PC-9 (cell line): ENCODE measurements at places on chromosomes 11 and 22. TPM values are rescaled to one million over a fixed set of nuclear protein-coding genes. Genes with fewer than 3 reads are reported as not detected.

DNA sequence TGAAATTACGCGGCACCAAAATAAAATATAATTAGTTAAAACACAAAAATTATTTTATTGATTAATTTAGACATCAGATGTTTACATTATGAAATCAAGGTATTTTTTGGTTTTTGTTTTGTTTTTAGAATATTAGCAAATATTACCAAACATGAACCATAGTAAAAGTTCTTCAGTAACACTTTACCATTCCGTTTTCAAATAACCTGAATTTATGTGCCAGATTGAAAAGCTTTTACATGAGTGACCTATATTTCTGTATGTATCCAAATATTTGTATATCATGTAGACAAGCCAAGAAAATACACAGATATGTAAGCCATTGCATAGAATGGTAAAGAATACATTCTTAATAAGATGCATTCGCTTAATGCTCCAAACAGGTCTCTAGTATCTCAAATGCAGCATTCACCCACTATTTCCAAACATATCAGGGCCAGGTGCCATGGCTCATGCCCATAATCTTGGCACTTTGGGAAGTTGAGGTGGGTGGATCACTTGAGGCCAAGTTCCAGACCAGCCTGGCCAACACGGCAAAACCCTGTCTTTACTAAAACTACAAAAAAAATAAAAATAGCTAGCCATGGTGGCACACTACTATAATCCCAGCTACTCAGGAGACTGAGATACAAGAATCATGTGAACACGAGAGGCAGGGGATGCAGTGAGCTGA lies 102.4 kb upstream of the SERPIND1 start:
- H3K36me3 ChIP-seq, result no peaks in the 10 kb centered on the region
- H3K27ac ChIP-seq, result no peak overlapping the region
- no peaks in the 10 kb centered on the region for H3K27me3 ChIP-seq

DNA sequence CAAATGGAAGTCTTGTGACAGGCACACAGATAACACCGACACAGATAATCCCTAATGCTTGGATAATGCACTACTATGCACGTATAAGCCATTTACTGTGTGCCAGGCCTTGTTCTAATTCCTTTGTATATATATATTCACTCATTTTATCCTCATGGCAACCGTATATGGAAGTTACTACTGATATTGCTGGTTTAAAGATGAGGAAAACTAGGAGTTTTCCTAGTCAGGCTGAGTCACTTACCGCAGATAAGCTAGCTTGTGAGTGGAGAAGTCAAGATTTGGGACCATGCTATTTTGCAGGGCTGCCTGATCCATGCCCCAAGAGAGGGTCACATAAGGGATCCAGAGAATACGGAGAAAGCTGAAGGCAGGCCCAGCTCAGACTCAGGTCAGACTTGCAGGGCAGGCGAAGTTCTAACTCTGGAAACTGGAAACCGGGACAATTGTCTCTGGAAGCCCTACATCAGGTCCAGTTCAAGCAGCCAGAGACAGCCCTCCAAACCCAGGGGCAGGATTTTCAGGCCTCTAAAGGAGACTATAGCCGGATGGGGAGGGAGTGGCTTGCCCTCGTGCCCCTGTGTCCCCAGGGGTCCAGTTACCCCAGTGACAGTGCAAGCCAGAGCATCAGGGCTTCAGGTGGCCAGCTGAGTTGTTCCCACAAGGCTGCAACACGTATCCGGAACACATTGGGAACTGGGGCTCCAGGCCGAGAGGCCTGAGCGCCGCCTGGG lies 534.8 kb downstream of the INSC start:
- H3K27ac ChIP-seq, result no peak overlapping the region
- H3K4me3 ChIP-seq, result no peak overlapping the region
- DNase-seq, result no peak
- no peaks in the 10 kb centered on the region for H3K27me3 ChIP-seq

- H3K4me1 ChIP-seq, result peaks cover 35% of the 10 kb centered on the region
- no peaks in the 10 kb centered on the region for H3K36me3 ChIP-seq
- no peak overlapping the region for H3K27ac ChIP-seq
- no peak for DNase-seq
- peaks cover 52% of the 10 kb centered on the region for H3K27me3 ChIP-seq
- no peak overlapping the region for H3K4me3 ChIP-seq
Measured at GRCh38 chr11:77505956-77506355, 32.1 kb upstream of the PAK1 start.

DNA sequence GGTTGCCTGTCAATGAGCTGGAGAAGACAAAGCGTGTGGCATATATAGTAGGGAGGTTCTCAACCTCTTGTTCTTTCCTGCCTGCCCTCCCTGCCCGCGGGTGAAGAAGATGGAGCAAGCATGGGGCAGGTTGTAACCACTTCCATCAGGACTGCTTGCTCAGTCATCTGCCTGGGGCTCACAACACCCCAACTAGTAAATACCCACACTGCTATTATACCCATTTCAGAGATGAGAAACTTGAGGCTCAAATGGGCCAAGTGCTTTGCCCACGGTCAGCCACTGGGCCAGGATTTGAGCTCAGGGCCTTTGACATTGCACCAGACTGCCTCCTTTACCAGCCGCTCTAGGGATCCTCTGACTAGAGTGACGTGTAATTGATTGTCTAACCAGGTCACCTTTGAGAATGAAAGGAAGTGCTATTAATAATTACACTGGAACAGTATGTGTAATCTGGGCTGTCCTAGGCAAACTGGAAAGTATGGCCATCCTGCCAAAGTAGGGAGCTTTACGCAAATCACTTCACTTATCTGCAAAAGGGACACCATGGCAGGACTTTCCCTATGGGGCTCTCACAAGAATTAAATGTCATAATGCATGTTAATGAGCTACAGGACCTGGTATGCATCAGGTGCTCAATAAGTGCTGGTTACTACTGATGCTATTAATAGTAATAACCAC lies 2.8 kb upstream of the CDC42EP1 start:
- no peaks in the 10 kb centered on the region for H3K36me3 ChIP-seq
- no peak for DNase-seq
- H3K27me3 ChIP-seq, result no peaks in the 10 kb centered on the region
- H3K4me3 ChIP-seq, result no peak overlapping the region

DNA sequence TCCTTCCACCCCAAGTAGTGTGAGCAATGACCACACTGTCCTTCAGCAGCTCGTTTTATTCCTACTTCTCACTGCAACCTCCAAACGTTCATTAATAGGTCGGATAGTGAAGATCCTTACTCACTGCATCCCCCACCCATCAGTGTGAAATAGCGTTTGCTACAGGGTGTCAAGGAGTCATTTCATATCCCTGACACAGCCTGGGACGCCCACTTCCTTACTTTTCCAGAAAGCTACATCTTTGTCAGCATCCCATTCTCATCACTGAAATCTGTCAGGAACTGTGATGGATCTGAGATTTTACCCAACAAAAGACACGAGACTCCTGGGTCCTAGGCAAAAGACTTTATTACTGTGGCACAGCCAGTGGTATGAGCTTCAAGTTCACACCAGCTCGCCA lies 592.4 kb downstream of the NTM start:
- DNase-seq, result no peak
- H3K4me1 ChIP-seq, result no peaks in the 10 kb centered on the region

DNA sequence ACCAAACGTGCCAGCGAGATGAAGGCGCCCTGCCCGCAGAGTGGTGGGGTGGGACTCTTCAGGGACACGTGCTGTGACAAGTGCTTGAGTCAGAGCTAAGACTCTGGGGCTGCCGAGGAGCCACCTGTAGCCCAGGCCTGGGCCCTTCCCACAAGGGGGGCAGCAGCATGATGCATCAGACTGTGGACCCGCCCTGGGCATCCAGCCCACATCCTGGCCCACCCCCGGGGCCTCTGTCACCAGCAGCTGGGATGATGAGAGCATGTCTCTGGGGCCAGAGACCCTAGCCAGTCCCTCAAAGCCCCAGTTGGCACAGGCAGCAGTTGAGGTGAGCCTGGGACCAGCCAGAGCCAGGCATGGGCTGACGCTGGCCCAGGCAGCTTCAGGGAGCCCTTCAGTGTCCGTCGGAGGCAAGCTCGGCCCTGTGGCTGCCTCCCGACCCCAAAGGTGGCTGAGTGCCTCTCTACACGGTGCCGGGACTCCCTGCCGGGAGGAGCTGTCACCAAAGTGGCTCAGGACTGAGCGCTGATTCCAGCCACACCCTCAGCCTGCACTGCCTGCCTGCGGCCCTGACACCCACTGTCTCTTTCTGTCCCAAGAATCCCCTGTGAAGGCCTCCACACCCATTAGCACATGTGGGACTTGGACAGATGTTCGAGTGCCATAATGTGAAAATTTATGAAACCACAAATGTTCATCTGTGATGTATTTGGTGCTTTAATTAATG lies 41.3 kb downstream of the CDKN1C start:
- H3K27me3 ChIP-seq, result no peaks in the 10 kb centered on the region
- H3K4me1 ChIP-seq, result no peaks in the 10 kb centered on the region
- no peak overlapping the region for H3K27ac ChIP-seq
- DNase-seq, result peak; percentile 42
- no peak overlapping the region for H3K4me3 ChIP-seq

DNA sequence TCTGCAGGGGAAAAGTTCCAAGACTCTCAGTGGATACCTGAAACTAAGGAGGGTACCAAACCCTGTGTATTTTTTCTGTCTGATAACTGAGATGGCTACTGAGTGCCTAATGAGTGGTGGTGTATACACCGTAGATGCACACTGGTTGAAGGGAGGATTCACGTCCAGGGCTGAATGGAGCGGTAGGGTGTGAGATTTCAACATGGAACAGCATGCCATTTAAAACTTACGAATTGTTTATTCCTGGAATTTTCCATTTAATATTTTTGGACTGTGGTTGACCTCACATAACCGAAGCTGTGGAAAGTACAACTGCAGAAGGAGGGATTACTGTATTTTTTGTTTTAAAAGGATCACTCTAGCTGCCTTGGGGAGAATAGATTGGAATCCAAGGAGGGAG lies 322.5 kb upstream of the SORL1-AS1 start:
- H3K4me3 ChIP-seq, result no peak overlapping the region
- H3K4me1 ChIP-seq, result no peaks in the 10 kb centered on the region
- no peak overlapping the region for H3K27ac ChIP-seq
- DNase-seq, result no peak
- peaks cover 15% of the 10 kb centered on the region; the same call in 1 of the 2 replicates for H3K27me3 ChIP-seq

DNA sequence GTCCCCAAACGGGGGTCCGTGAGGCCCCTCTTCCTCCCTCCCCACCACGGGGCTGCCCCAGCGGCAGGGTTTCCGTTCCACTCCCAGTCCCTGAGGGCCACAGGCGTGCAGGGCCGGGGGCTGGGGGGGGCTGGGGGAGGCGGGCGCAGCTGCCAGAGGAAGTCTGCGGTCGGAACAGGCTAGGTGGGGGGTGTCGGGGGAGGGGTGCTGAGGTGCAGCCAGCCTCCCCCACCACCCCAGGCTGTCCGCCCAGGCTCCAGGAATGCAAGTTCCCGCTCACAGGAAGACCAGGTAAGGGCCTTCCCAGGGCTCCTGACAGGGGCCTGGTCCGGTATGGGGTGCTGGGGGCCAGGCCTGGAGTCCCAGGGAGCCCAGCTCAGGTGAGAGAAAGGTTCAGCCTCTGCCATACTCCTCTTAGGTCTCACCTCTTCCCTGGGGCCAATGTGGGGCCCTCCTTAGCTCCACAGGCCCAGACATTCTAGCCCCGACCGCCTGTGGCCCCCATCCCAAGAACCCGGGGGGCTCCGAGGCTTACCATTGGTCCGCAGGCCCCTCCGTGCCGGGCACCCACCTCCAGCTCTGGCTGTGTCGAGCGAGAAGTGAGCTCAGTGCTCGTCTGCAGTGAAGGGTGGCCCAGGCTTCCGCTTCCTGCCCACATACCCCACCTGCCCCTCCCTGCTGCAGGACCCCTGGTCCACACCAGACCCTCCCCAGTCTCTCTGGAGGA lies at the start of gene PTPRCAP:
Gene PTPRCAP, minus strand, starts transcription at position 601 of the 727 bp plus-strand sequence. Its CDS starts 63 bp downstream, at position 538.
- peaks cover 10% of the 10 kb centered on the region; the same call in 1 of the 2 replicates for H3K4me1 ChIP-seq
- no peak within 1 kb of the TSS for H3K4me3 ChIP-seq
- no peaks in the 10 kb centered on the region; the same call in none of the 2 replicates for H3K36me3 ChIP-seq

DNA sequence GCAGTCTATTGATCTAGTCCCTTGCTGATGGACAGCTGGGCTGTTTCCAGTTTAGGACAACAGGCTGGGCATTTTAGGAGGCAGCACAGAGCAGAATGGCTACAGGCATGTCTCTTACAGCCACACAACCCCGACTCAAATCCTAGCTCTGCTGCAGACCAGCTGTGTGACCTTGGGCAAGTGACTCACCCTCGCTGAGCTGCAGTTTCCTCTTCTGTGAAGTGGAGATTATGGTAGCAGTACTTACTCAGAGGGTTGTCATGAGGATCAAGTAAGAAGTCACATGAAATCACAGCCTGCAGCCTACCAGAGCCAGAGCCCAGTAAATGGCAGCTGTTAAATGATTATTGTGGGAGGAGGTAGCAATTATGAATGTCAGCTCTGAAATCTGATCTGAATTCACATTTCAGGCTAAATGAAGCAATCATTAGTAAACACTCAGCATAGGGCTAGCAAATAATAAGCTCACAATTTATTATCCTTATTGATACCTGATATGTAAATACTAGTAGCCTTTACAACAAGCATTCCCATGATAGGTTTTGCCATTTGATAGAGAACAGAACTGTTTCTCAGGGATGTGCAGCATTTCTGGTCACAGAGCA lies 58.9 kb downstream of the MYEOV start:
- H3K4me3 ChIP-seq, result no peak overlapping the region
- DNase-seq, result peak; percentile 91
- peaks cover 51% of the 10 kb centered on the region for H3K4me1 ChIP-seq
- peaks cover 55% of the 10 kb centered on the region for H3K36me3 ChIP-seq
- H3K27ac ChIP-seq, result peak overlapping the region; percentile 73
- H3K27me3 ChIP-seq, result no peaks in the 10 kb centered on the region

GRCh38 chr11:62592989-62593421 lies 1.7 kb upstream of the TUT1 start:
- no peak for DNase-seq
- H3K36me3 ChIP-seq, result peaks cover 16% of the 10 kb centered on the region
- peaks cover 29% of the 10 kb centered on the region for H3K4me1 ChIP-seq
- no peak overlapping the region for H3K4me3 ChIP-seq
- H3K27ac ChIP-seq, result peak overlapping the region; percentile 56; the same call in 1 of the 2 replicates

GRCh38 chr22:37187891-37188761 lies at the start of gene C1QTNF6:
Gene C1QTNF6 (minus strand): TSS chr22:37188247. CDS start chr22:37188213, 34 bp downstream.
- DNase-seq, result peak; percentile 85
- H3K27me3 ChIP-seq, result no peaks in the 10 kb centered on the region
- peak within 1 kb of the TSS; percentile 65 for H3K4me3 ChIP-seq
- peaks cover 70% of the 10 kb centered on the region for H3K4me1 ChIP-seq
- H3K27ac ChIP-seq, result peak within 1 kb of the TSS; percentile 94
- no peaks in the 10 kb centered on the region; the same call in 1 of the 2 replicates for H3K36me3 ChIP-seq

- no peaks in the 10 kb centered on the region for H3K4me1 ChIP-seq
- no peaks in the 10 kb centered on the region for H3K36me3 ChIP-seq
- no peak overlapping the region for H3K4me3 ChIP-seq
- H3K27ac ChIP-seq, result no peak overlapping the region
- DNase-seq, result no peak
- H3K27me3 ChIP-seq, result no peaks in the 10 kb centered on the region
Measured at GRCh38 chr11:17803754-17804334, 69.3 kb downstream of the KCNC1 start.

DNA sequence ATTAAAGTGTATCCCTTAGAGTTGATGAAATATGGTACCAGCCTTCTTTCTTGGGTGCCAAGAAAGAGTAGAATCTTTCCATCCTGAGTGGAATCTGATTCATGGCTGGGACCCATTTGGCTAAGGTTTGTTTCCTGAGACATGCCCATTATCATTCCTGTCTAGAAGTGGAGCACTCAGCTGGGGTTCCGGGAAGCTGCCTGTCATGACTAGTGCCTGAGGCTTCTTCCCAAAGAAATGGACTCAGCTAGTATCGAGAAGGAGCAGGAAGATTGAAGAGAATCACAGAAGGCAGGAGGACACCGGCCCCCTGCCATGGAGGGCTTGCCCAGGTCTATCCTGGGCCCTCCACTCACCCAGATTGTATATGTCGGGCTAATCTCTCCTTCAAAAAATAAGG lies 57.6 kb downstream of the KREMEN1 start:
- H3K4me3 ChIP-seq, result no peak overlapping the region
- no peak for DNase-seq
- no peaks in the 10 kb centered on the region for H3K27me3 ChIP-seq

MOGAT2 gene
- not detected in 2 replicates for total RNA-seq

KCNJ1 gene
- not detected in 2 replicates for total RNA-seq

LAYN gene
- total RNA-seq, result 19.9 and 22.2 TPM in 2 replicates

SORL1 gene
- 4.9 and 6.4 TPM in 2 replicates for total RNA-seq

MICAL2 gene
- 30.5 and 32.4 TPM in 2 replicates for total RNA-seq

GGTLC3 gene
- not detected in 2 replicates for total RNA-seq
